ENCODE measurements at places on chromosomes 1 and 21. TPM values are rescaled to one million over a fixed set of nuclear protein-coding genes. Genes with fewer than 3 reads are reported as not detected.

- no peak for DNase-seq
Measured at GRCh38 chr1:207999972-208000371, 89.0 kb upstream of the CD34 start.

The PPP1R12B gene
- total RNA-seq, result 40.0 TPM

- DNase-seq, result no peak
Measured at GRCh38 chr1:13771745-13772144, 71.8 kb downstream of the PRDM2 start.

DNA sequence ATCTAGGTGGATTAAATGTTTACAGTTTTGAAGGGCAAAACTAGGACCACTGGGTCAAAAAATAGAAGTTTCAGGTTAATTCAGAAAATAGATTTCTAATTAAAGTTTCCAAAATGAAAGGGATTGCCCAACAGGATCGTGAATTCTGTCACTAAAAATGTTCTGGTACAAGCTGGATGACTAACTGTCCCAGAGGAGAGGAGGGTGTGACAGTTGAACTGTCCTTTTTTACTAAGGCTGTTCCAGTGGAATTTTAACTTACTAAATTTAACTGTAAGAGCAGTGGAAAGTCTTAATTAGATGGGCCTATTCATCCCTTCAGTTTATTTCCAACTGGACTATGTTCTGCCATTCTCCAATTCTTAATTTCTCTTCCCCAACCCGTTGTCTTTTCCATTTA lies 7.2 kb downstream of the SNX7 start:
- DNase-seq, result no peak

The MTX1 gene
- 38.8 TPM for total RNA-seq

- DNase-seq, result no peak
Measured at GRCh38 chr21:35107520-35107919, 58.4 kb upstream of the RUNX1 start.

- peak; percentile 90 for DNase-seq
Measured at GRCh38 chr1:10663678-10664035, 132.8 kb downstream of the CASZ1 start.

- DNase-seq, result no peak
Measured at GRCh38 chr1:165303386-165303785, 53.1 kb downstream of the LMX1A start.

DNA sequence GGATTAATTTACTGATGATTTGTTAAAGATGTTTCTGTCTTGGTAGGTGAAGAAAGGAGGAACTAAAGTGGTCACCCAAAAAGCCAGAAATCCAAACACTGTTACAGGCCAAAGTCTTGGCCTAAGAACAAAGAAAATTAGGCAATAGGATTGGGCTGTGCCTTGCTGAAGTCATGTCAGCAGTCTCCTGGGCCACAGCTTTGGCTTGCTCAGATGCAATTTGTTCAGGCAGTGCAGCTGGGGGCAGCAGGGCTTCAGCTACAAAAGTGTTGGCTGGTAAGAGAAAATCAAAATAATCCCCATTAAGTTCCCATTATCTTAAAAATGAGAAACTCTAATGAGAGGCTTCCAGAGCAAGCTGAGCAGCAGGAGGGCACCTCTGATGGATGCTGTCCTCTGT lies 14.0 kb upstream of the RAP1A start:
- peak; percentile 52 for DNase-seq
